ENCODE measurements at places on chromosomes 4 and X.
A peak's percentile ranks its signal among the peaks of the same experiment; 100 is the strongest.

GRCh38 chr4:76485450-76485849 is 50.4 kb downstream of the SHROOM3 start:
- DNase-seq, result no peak

DNA sequence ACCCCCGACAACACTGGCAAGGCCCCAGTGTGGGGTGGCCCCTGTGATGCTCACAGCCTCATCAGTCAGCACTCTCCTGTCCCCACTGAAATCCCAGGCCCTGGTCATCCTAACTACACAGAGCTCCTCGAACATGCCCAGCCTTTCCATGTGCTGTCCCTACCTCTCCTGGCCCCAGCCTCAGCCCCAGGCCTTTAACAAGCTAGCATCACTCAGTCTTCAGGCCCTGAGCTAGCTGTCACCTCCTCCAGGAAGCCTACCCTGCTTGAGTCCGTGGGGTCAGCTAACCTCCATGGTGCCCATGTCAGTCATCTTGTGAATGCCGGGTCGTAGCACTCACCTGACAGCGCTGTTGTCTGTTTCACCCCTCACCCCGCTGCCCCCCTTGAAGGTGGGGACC is 25.6 kb upstream of the C4orf50 start:
- no peak for DNase-seq

DNA sequence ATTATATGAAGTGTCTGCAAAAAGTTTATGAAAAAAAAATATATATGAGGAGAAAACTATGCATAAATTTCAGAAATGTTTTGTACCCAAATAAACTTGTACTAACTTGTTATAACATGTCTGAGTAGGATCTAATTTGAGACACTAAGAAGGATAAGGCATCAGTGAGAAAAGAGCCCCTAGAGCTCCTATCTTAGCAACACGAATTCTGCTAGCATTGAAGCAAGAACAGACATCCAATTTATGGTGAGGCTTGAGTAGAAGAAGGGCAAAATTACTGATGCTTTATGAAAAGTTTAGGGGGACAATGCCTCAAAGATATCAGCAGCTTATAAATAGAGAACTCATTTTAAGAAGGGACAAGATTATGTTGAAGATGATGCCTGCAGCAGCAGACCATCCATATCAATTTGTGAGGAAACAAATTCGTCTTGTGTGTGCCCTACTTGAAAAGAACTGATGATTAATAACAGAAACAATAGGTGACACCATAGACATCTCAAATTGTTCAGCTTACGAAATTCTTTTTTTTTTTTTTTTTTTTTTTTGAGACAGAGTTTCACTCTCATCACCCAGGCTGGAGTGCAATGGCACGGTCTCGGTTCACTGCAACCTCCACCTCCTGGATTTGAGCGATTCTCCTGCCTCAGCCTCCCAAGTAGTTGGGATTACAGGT is 35.7 kb upstream of the ADAM29 start:
- DNase-seq, result no peak

DNA sequence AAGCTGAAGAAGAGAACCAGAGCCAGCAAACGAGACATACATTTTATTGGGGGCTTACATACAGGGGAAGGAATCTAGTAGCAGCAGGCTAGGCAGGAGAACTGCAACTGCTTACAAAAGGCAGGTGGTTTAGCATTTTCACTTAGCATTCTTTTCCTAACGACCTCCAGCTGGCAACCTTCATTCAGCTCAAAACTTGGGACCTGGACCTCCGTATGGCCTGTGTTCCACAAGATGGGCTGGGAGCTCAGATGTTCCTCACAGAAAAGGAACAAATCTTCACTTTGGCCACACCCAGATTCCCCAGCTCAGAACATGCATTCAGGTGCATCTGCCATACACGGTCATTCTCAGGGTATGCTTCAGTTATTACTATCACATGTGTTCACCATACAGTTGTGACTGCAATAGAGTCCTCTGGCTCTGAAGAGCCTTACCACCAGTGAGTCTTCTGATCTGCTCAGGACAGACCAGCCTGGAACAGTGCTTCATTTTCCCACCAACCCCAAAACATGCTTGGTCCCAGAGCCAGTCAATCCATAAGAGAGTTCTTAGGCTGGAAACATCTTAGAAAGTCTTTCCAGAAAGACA is 29.6 kb upstream of the AP1AR start:
- no peak for DNase-seq

DNA sequence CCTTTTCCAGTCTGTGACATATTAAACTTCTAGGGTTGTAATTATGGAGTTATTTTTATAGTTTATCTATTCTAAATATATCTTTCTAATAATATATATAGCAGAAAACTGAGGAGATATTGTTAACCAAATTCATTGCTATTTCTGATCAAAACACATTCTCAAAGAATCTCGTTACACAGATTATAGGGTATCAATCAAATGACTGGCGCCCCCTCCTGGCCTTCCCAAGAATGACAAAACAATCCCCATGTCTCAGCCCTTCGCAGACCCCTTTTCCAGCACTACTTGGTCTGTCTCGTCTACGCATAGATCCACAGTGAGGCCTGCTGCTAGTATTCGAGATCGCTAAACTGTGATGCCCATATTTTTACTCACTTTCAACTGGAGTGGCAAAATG is 209.3 kb downstream of the GPC3 start:
- DNase-seq, result no peak

- DNase-seq, result no peak
These were observed 94.7 kb upstream of the CBLL2 start for GRCh38 chrX:22177950-22178515.

GRCh38 chr4:21885770-21886169 is 62.8 kb downstream of the KCNIP4 start:
- no peak for DNase-seq

- DNase-seq, result no peak
These were observed 1.2 kb downstream of the DCAF12L2 start for GRCh38 chrX:126164689-126165400.

GRCh38 chr4:184448821-184449220 is 25.5 kb downstream of the IRF2 start:
- DNase-seq, result peak; percentile 72

GRCh38 chr4:127580300-127580699 is 52.5 kb upstream of the INTU start:
- no peak for DNase-seq

- DNase-seq, result no peak
These were observed 180.7 kb downstream of the ADGRL3 start for GRCh38 chr4:61380865-61381264.

- no peak for DNase-seq
These were observed 88.6 kb upstream of the MAD2L1 start for GRCh38 chr4:120155287-120155686.

DNA sequence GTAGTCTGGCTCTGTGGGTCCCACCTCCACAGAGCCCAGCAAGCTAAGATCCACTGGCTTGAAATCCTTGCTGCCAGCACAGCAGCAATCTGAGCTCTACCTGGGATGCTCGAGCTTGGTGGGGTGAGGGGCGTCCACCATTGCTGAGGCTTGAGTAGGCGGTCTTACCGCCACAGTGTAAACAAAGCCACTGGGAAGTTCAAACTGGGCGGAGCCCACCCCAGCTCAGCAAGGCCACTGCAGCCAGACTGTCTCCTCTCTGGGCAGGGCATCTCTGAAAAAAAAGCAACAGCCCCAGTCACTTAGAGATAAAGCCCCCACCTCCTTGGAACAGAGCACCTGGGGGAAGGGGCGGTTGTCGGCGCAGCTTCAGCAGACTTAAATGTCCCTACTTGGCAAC is 243.2 kb upstream of the POF1B start:
- DNase-seq, result no peak

GRCh38 chrX:111410590-111411078 is 1.4 kb downstream of the DCX start:
- no peak for DNase-seq

- DNase-seq, result no peak
These were observed 28.9 kb downstream of the SNX25 start for GRCh38 chr4:185238215-185238681.

GRCh38 chrX:107747596-107748161 is 27.9 kb downstream of the TSC22D3 start:
- DNase-seq, result no peak

GRCh38 chr4:101183221-101183620 is 164.1 kb downstream of the PPP3CA start:
- no peak for DNase-seq

Measured in coronary artery (tissue), 2 donors.